Fibroblast of mammary gland (primary cell): ENCODE measurements at places on chromosomes 11 and 22.

DNA sequence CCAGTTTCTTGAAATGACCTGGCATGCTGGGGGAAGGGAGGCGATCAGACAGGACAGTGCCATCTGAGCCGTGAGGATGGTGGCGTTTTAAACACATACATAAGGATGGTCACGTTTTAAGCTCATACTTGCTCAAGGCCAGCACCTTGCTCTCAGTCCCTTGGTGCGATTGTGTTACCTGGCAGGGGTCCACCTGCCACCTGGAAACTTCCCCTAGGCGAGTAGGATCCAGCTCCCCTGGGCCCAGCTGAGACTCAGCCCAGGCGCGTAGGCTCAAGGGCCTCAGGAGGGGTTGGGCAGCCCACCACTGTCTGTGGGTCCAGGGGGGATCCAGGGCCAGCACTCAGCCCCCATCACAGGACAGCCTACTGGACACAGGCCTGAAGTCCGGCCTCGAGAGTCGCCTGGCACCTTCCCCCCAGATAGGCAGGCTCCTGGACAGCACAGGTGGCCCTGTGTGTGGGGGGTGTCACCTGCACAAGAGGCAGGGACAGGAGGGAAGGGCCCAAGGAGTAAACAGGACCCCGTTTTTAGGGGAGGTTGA is 185.8 kb downstream of the BRD1 start:
- no peak for DNase-seq

DNA sequence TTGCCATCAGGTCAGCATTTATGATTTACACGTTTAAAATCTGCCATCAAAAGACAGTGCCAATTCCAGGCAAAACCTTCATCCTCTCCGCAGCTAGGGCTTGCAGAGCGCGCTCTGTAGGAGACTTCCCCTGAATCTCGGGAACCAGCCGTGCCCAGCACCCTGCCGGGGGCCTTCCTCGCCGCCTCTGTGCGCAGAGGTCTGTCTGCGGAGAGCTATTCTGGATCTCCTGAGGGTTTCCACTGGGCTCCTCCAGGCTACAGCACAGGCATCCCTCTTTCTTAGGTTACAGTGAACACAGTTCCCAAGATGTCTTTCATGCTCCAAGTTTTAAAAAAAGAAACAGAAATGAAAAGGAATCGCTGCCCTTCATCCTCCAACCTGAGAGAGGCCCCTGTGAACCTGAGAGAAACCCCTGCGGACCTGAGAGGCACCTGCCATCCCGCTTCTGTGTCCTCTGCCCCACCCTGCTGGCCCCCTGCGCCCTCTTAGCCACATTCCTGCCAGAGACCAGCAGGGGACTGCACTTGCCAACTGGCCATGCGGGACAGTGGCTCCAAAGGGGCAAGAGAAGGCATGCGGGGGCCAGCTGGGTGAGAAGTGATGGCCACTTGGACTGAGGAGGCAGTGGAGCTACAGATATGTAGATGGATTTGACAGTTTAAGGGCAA is 16.1 kb downstream of the TP53AIP1 start:
- DNase-seq: no peak

DNA sequence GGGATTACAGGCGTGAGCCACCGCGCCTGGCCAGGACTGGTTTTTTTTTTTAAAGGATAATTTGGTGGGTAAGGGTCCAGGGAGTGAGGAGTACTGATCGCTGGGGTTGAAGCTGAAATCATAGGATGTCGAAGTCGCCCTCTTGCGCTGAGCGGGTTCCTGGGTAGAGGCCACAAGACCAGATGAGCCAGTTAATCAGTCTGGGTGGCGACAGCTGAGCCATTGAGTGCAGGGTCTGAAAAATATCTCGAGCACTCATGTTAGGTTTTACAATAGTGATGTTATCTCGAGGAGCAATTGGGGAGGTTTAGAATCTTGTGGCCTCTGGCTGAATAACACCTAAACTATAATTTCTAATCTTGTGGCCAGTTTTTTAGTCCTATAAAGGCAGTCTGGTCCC is 7.8 kb downstream of the APOL5 start:
- DNase-seq: no peak

GRCh38 chr11:13168271-13168670 is 109.3 kb upstream of the BMAL1 start:
- no peak for DNase-seq

GRCh38 chr11:58503361-58503856 is 4.5 kb downstream of the OR5B21 start:
- DNase-seq: no peak

DNA sequence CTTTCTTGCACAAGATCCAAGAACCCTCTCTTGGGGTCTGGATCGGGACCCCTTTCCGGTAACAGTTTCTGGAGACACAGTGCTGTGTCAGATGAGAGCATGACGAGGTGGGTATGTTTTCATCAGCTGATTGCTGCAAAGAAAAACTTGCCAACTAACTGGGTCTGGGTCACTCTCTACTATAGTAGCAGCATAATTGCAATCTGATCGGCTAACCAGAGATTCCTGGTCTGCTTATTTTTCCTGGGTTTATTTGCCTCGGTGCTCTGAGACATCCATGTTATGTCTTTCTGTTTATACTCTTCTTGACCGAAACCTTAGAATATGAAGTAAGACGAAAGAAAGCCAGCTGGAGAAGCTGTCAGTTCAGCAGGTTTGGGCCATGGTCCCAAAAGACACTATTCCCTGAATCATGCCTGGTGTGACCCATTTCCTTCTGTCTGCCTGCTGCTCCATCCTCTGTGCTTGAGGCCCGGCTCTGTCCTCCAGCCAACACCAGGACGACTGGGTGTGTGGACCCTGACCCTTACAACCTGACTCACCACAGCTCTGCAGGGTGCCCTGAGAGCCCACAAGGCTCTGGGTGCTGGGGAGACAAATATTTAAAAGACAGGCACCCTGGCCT is 24.1 kb upstream of the CLMP start:
- DNase-seq: peak; percentile 48

- no peak for DNase-seq
Measured at GRCh38 chr22:41085842-41086241, 6.5 kb upstream of the EP300 start.

- DNase-seq: peak; percentile 87
Measured at GRCh38 chr11:45982656-45983470, 60.4 kb downstream of the LARGE2 start.

DNA sequence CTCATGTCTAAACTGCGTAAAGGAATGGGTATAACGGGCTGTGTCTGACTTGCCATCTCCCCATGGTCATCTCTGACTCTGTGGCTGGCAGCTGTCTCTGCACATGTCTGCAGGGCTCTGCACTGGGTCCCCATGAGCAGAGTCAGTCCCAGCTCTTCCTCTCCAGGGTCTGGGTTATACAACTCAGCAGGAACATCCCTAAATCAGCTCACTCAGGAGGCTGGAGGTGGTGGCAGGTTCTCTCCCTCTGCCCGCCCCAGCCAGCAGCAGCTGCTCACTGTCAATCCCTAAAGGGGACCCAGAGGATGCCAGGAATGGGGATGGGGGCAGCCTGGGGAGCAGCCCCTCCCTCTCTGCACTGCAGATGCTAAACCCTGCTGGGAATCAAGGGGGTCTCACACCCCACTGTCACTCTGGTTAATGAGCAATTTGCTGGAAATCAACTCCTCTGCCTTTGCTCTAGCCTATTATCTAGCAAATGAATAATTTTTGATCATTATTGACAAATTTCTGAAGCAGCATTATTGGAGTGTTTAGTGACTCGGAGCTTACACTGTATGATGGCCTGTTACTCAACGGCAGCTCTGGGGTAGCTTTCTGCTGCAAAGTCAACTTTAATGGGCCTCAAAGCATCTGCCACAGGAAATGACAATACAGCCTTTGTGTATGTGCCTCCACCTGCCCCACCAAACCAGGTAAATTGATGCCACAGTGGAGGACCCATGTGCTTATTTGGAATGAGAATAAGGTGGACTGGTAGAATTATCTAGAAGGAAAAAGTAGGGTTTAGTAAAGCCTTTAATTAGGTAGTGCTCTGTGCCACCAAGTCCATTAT is 55.7 kb upstream of the SHANK2 start:
- no peak for DNase-seq

GRCh38 chr22:48581796-48582469 is 1245.7 kb downstream of the BRD1 start:
- DNase-seq: no peak

DNA sequence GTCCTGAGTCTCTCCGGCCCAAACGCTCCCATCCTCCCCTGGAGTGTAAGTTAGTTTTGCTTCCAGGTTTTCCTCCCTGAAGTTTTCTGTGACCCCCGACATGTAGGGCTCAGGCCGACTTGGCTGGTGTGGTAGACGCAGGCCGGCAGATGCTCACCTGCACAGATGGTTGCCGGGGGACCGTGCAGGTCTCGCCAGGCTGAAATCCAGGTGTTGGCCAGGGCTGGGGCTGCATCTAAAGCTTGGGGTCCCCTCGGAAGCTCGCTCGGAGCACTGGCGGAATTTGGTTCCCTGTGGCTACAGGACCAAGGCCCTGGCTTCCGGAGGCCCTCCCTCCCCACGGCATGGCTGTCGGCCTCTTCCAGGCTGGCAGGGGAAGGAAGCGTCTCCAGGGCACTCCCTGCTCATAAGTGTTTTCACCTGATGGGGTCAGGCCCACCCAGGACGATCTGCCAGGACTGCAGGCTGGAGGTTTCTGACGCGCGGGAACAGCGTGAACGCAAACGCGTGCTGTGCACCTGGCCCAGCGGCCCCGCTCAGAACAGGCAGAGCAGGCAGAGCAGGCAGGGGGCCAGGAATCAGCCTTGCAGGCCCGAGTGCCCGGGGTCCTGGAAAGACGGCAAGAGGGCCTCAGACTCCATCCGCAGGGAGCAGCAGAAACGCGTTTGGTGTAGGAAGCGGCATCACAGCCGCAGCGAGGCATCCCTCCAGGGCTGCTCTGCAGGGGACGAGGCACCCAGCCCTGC is 258.2 kb downstream of the BRD1 start:
- no peak for DNase-seq

DNA sequence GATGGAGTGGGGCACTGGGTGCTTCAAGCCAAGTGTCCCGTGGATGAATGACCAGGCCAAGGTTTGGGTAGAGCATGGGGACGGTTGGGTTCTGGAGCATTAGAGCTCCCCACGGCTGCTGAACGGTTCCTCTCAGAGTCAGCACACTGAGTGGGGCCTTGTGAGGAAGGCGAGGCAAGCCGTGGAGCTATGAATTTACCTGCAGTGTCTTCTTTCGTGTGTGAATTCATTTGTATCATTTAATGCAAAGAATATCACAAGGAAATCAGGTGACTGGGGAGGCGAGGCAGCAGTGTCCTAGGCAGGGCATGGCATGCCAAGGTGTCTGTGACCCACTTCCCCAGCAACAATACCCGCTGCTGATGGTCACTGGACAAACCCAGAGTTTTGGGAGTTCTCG is 343.5 kb upstream of the B3GAT1 start:
- DNase-seq: no peak

- DNase-seq: no peak
Measured at GRCh38 chr11:107708792-107709191, 3.1 kb downstream of the SLN start.

- DNase-seq: no peak
Measured at GRCh38 chr22:48155446-48155845, 1393.0 kb downstream of the TBC1D22A start.

DNA sequence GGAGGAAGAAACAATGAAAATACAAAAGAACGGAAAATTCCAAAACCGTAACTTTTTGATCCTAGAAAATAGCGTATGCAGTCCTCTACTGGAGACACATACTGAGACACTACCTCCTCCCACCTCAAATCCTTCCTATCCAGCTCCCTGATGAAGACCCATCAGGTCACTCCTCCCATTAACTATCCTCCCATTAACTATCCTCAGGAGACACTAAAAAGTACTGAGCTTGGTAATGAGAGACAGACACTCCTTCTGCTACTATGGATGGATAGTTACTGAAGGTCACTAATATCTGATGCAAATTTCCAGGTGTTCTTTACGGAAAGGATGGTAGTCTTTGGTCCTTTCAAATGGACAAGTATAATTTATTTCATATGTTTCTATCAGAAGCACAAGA is 237.5 kb upstream of the BLID start:
- no peak for DNase-seq

DNA sequence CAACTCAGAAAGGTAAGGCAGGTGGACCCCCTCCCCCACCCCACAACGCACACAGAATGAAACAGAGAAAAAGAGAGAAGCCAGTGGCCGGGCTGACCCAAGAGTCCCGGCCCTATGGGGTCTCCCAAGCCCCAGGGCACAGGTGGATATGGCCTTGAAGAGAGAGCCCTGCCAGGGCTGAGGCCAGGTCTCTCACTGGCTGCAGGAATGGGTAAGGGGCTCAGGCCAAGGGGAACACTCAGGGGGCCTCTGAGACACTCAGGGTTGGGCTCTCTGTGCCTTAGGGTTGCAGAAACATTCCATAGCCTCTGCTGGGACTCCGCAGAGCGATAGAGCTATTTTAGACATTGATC is 98.0 kb downstream of the PDE2A start:
- DNase-seq: no peak

- no peak for DNase-seq
Measured at GRCh38 chr11:99327066-99327465, 306.3 kb downstream of the CNTN5 start.

DNA sequence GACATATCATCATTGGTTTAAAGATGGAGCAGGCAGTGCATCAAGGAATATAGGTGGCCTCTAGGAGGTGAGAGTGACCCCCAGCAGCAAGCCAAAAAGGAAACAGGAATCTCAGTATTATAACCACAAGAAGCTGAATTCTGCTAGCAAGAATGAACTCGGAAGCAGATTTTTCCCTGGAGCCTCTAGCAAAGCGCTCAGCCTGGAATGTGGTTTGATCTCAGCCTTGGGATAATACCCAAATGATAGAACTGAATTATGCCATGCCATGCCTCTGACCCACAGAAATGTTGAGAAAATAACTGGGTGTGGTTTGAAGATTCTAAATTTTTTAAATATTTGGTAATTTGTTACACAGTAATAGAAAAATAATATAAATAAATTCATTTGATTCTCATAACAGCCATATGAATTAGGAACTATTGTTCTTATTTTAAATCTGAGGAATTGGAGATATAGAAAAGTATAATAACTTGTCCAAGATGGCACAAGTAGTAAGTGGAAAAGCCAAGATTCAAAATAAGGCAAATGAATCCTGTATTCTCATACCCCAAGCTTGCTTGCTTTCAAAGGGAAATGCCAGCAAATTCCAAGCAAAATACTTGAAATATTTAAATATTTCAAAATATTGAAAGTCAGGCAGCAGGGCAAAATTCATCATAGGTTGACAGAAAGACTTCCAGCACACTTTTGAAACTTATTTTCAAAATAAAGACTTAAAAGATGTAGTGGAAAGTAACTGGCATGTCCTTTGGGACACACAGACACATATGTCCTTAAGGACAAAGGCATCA is 567.4 kb downstream of the KCNA4 start:
- no peak for DNase-seq

GRCh38 chr11:70730411-70730810 is 332.1 kb downstream of the CTTN start:
- DNase-seq: no peak

DNA sequence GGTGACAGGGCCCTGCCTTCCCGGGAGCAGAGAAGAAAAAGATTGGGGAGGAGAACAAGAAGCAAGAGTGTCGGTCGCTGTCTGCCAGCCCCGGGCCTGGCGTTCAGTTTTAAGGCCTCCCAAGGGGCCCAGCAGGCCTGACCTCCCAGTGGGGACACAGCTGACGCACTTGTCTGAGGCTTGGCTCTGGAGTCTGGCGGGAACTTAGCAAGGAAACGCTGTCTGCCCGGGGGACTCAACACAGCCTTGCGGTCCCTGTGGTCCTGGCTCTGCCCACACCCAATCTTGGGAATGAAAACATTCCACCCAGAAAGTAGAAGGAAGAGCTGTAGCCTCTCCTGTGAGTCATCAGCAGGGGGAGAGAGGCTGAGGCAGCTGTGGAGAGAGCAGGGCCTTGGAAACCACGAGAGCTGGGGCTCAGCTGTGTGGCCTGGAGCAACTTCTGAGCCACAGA is 54.4 kb downstream of the TRAF6 start:
- peak; percentile 97 for DNase-seq

GRCh38 chr11:13313005-13313819 is 35.6 kb downstream of the BMAL1 start:
- DNase-seq: peak; percentile 54
